ENCODE measurements at places on chromosomes 12 and 14. TPM values are rescaled to one million over a fixed set of nuclear protein-coding genes. Genes with fewer than 3 reads are reported as not detected.

RNFT2 gene
- total RNA-seq = 6.4 TPM

DNA sequence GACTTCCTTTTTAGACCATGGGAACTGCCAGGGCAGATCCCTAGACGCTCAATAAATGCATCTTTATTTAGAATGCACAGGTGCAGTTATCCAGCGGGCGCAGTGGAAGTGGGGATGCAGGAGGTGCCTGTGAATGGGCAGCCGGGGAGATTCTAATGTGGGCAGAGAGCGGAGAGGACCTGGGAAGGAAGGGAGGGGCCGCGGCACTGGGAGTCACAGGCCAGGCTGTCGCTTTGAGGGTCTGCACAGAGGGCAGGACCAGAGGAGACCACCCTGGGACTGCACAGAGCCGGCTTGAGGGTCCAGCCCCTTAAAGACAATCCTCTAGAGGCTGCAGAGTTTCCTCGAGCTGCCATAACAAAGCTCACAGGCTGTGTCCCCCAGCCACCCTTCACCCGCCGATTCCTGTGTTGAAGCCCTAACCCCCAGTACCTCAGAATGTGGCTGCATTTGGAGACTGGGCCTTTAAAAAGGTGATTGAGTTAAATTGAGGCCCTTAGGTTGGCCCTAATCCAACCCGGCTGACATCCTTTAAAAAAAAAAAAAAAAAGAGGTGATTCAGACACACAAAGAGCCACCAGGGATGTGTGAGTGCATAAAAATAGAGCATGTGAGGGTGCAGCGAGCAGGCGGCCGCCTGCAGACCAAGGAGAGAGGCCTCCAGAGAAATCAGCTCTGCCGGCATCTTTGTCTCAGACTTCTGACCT, 44.4 kb upstream of the PPP2R5C start:
- DNase-seq = peak; percentile 71

SLC6A15 gene
- 2.7 TPM for total RNA-seq

GRCh38 chr14:64417055-64417770, 29.1 kb downstream of the MTHFD1 start:
- no peak for DNase-seq

- DNase-seq = no peak
Measured at GRCh38 chr14:24095271-24096068, 1.4 kb downstream of the PCK2 start.

KIF5A gene
- total RNA-seq = 4.4 TPM

GRCh38 chr12:93407054-93407962, 29.6 kb downstream of the NUDT4 start:
- DNase-seq = no peak

GRCh38 chr12:131065279-131065678, 111.6 kb downstream of the ADGRD1 start:
- no peak for DNase-seq

GRCh38 chr14:90499121-90499520, 102.3 kb downstream of the CALM1 start:
- no peak for DNase-seq

GRCh38 chr14:24085215-24085614, 8.9 kb upstream of the PCK2 start:
- no peak for DNase-seq

DNA sequence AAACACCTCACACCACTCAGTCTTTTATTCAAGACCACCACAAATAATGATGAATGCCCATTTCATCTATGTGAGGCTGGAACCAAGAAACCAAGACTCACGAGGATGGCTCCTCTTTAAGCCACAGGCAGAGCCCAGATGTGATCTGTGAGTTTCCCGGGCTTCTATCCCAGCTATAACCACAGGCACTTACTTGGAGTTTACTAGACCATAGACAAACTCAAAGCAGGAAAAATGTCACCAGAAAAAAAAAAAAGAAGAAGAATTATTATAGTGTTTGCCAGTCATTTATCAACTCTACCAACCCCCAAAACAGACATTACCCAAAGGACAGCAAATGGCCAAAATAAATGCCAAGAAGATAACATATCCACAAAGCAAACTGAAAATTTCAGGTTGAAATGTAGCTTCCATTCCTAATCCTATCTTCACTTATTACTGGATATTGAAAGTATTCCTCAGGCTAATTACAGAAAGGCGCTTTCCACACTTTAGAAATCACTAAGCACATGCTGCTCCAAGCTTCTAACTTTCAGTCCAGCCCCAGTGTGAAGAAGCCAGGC, 44.7 kb downstream of the ZFYVE1 start:
- no peak for DNase-seq

- no peak for DNase-seq
Measured at GRCh38 chr14:75559451-75560222, 18.8 kb upstream of the FLVCR2 start.

DNA sequence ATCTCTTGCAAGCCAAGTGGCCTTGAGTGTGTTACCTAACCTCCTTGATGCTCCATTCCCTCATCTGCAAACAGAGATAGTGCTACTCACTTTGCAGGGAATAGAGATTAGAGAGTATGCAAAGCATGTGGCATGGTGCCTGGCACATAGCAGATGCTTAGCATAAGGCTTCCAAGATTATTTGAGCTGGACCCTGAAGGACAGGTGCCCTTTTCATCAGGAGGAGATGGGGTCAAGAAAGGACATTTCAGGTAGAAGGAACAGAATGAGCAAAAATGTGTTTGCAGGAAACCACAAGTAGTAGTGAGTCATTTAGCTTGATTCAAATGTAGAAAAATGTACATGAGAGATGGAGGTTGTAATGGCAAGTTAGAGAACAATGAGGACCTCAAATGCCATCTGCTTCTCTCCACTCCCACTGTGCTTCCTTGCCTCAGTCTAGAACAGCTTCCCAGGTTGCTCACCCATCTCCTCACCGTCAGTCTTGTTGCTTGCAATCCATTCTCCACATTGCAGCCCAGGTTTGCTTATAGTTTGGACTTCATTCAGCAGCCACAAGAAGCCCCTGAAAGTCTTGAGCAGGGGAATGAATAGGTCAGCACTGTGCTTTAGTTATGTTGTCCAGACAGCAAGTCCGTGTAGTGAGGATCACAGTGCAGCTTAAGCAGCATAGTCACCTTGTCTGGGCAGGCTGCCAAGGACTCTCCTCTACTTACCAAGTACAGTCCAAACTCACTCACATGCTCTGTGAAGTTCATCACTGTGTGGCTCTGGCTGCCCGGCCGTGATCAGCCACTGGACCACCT, 536.3 kb upstream of the CCDC196 start:
- no peak for DNase-seq

DNA sequence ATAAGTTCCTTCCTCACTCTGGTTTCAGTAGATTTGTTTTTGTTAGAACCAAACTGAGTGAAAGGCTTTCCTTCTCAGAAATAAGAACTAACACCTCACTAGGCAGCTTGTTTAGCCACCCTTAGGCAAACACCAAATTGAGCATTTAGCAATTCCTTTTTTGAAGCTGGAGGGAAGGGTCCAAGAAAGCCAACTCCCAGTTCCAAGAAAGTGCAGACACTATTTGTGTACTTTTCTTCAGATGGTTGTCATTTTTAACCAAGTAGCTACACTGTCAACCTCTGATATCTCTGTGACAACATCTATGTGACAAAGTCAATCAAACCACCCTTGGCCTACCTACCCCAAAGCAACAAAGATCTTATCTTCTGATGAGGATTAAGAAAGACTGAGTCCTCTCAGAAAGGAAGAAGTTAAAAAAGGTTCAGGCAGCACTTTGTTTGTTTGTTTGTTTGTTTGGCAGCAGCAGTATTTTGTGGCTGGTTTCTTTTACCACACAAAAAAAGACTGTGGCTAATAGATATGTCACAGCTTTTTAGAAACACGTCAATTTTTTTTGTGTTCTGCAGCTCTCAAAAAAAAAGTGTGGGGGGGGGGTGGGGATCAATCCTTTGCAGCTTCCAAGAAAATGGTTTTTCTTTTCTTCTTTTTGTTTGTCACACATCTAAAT, 203.8 kb downstream of the CRADD start:
- DNase-seq = no peak

DNA sequence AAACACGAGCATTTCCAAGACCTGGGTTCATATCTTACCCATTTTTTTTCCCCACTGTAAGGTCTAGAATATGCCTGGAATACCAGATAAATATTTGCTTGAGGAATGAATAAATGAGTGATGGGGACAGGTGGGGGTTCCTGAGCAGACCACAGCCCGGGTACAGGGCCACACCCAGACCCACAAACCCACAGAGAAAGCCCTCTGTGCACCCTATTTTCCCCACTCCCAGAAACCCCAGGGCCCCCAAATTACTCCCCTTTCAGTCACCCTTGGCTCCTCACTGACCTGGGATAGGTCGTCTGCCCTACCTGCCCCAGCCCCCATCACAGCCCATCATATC, 66.5 kb upstream of the DDX11 start:
- no peak for DNase-seq

MYH6 gene
- total RNA-seq = not detected
